ENCODE measurements at places on chromosomes 6 and 20. TPM values are rescaled to one million over a fixed set of nuclear protein-coding genes. Genes with fewer than 3 reads are reported as not detected.

DNA sequence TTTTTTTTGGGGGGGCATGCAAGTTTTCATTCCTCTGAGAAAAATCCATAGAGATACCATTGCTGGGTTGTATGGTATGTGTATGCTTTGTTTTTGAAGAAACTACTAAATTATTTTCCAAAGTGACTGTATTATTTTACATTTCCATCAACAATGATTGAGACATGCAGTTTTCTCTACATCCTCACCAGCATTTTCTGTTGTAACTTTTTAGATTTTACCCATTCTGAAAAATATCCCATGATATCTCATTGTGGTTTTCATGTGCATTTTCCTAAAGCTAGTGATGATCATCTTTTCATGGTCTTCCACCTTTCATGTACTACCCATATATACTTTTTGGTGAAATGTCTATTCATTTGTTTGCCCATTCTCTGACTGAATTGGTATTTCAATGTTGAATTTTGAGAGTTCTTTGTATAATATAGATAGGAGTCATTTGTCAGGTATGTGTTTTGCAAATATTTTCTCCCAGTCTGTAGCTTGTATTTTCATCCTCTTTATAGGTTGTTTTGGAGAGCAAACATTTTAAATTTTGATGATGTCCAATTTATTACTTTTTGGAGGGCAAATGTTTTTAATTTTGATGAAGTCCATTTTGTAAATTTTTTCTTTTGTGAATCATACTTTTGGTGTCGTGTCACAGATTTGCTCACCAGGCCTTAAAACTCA lies 827.5 kb upstream of the CITED2 start:
- no peak for DNase-seq

DNA sequence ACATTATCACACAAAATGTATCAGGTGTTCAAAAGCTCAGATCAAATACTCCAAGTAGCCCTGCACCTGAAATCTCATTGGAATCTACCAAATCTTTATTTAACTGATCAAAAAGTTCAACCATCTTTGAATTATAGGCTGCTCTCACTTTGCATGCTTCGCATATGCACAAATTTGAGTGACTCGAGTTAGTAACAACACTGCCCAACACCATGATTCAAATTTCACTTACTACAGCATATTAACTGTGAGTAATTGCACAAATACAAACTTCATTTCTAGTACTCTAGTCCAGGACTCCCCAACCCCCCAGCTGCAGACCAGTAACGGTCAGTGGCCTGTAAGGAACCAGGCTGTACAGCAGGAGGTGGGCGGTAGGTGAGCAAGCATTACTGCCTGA lies 51.1 kb downstream of the WASF1 start:
- no peak for DNase-seq

DNA sequence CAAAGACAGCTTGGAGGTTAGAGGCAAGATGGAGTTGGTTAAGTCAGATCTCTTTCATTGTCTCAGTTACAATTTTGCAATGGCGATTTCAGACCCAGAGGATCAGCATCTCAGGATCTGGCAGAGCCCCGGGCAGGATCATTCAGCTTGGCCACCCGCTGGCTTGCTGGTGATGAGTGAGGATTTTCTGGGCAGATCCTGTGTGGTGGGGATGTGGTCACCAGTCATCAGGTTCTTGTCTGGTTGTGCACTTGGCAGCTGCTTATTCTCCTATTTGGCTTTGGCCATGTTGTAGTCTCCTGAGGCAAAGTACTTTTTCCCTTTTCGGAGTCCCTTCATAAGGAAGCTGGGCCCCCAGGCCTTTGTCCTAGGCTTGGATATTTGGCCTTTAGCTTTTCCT lies 953.9 kb downstream of the KIF16B start:
- DNase-seq, result no peak

GRCh38 chr6:11208267-11208666 lies 24.2 kb downstream of the NEDD9 start:
- DNase-seq, result no peak

DNA sequence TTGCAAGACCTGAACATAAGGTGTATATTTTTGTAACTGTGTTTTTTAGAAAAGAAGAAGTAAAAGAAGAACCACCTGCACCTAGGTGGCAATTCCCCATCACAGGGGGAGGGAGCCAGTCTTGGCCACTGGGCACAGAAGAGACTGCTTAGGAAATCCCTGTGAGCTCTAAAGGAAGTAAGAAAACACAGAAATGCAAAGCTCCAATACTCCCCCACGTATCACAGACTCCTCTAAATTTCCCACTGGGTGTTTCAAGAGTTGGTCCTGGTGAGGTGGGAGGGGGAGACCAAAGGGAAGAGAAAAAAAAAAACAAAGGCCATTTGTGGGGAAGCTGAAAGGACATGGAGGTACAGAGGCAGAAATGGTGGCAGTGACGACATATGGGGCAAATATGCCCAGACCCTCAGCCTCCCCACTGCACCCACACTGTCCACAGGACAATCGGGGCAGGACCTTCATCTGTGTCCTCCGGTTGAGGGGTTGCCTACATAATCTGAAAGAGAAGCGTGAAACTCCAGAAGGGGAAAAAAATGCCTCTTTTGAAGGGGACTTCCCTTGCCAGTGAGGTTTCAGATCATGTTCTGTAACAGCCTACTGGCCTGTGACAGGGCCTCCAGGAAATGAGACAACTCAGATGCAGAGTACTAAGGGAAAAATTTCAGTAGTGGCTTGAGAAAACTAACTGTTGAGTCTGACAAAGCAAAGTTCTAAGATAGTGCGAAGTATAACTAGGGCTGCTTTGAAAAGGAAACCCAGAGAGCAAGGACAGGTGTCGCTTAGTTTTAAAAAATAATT lies 226.2 kb upstream of the MARCKS start:
- no peak for DNase-seq

- DNase-seq, result no peak
These were observed 598 bp downstream of the OGFR start for GRCh38 chr20:62805155-62805710.

DNA sequence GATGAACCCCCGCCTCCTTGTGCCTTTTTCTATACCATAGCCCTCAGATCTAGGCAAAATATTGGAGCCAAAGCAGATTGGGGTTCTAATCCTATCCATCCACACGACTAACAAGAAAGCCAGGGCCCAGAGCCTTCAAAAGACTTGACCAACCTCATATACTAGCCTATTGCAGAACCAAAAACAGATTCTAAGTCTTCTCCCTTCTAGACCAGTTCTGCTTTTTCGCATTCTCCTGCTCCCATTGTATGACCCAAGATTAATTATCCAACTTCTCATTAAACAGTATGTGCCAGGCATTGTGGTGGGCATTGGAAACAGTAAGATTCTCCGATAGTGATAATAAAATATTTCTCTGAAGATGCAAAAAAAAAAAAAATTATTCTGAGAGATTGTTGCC lies 113.7 kb upstream of the JARID2 start:
- DNase-seq, result no peak

DNA sequence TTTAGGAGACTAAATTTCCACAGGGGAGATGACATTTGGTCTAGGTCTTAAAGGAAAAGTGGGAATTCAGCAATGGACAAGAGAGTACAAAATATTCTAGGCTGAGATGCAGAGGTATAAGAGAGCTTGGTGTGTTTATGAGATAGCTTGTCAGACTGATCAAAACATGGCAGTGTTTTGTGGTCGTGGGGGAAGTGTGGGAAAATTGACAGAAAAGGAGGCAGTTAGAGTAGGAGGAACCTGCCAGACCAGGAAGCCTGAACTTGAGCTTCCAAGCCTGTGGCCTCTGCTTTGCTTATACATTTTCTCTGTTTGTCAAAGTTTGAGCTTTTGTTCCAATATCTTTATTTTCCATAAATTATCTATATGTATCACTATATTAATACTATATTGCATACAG lies 69.5 kb upstream of the MAP3K7 start:
- no peak for DNase-seq

- no peak for DNase-seq
These were observed 20.3 kb downstream of the CYB5R4 start for GRCh38 chr6:83879746-83880145.

DNA sequence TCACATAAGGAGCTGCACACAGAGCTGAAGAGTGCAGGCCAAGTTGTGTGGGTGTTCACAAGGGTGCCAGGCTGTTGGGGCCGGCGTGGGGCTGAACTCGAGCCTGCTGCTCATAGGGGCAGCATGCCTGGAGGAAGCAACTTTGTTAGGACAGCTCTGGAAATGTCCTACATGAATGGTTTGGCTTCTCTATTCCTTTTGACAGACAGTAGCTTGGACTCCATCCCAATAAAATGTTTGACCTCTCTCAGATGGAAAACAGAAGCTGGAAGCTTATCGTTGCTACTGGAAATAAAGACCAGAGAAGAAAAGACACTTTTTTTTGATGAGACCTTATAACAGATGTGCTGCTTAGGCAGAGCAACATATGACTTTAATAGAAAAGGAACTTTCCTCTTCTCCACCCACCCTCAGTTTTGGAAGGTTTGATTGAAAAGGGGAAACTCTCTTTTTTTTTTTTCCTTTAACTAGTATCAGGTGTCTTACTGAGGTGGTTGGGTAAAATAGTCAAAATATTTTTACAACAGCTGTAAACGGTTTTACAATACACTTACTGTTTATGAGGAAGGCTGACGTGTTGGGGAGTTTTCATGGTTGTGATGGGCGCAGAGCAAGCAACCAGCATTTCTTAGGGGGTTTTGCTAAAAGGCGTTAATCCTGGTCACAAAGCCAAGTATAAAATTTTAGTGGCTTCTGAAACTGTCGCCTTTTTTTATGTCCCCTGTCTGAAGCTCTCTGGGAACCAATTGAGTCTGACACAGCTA lies 80.7 kb upstream of the EEF1E1 start:
- no peak for DNase-seq

DNA sequence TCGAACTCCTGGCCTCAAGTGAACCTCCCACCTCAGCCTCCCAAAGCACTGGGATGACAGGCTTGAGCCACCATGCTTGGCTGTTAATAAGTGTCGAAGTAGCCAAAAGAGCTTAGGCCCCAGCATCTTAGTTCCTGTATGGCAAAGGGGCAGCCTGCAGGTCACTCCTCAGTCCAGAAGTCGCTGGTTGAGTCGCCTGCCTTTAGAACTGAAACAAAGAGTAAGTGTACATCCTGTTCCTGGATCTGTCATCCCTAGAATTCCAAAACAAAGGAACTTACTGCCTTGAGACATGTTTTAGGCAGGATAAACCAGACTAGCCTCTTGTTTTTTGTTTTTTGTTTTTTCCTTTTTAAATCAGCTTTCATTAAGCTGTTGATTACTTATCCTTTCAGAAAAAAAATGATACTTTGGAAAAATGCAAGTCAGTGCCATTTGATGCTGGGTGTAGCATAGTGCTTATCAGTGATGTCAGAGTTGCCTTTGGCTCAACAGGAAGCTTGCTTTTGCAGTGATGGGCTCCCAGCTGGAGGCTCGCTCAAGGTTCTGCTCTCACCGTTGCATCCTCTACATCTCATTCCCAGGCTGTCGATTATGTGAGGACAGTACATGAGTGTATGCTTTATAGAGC lies 9.0 kb downstream of the ACTR5 start:
- DNase-seq, result no peak

GRCh38 chr6:133740218-133740617 lies 148.7 kb upstream of the TCF21 start:
- DNase-seq, result no peak

GRCh38 chr6:109483735-109484057 lies 677 bp upstream of the ZBTB24 start:
- no peak for DNase-seq

GRCh38 chr6:131107151-131107550 lies 28.1 kb upstream of the AKAP7 start:
- no peak for DNase-seq

GRCh38 chr6:5511954-5512353 lies 250.6 kb downstream of the FARS2 start:
- no peak for DNase-seq

- no peak for DNase-seq
These were observed 4.6 kb downstream of the HLA-DPB1 start for GRCh38 chr6:33080127-33081089.

DNA sequence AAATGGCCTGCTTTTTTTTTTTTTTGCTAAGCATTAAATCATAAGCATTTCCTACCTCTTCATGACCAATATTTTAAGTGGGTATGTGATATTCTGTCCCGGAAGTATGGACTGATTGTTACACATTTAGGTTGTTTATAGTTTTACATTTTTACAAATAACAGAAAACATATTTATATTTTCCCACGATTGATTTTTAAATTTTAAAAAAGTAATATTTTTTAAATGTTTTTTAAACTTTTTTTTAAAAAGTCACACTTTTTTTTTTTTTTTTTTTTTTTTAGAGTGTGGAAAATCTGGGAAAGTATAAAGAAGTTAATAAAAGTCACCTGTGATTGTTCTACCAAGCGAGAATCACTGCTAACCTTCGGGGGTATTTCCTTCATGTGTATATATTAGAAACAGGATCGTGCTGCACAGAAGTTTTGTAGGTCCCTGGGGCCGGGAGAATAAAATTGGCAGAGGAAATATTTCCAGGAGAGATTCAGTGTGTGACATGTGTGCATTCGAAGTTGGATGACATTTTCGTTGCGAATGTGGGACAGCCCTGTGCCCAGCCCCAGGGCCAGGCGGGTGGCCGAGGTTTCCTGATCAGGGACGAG lies 173.1 kb downstream of the CDC5L start:
- DNase-seq, result no peak

GRCh38 chr6:46484081-46484820 lies 7.0 kb downstream of the RCAN2 start:
- no peak for DNase-seq

DNA sequence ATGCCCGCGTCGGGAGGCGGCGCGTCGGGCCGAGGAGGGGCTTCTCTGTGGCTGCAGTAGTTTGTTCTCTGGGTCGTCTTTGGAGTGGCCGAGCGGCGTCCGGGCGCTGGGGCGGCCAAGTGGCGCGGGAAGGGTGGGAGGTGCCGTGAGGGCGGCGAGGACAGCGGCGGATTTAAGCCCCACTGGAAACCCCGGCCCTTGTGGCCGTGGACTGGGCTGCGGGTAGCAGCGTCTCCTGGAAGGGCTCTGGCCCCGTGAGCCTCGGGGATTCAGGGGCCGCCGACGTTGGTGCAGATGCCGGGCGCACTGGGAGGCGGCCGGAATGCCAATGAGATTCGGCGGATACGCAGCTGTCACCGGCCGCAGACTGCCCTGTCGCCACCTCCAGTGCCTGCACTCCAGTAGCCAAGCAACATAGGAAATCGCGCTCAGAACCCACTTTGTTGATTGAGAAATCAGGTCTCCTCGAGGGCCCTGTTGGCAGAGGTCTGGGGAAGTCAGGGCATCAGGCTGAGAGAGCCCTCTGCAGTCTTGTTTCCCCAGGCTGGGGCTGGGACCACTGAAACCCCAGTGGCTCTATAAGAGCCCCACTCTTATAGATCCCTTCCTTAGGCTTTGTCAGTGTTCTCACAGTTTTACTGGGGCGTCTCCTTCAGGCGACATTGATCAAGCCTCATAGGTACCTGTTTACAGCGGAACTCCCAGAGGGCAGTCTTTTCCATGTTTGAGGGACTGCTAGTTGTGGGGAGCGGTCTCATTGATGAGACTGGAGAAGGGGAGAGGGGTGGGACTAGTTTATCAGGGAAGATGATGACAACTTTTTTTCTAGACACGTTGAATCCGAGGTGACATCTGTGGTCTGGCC lies 642 bp downstream of the GZF1 start:
- DNase-seq, result no peak

- DNase-seq, result no peak
These were observed 13.9 kb upstream of the SULF2 start for GRCh38 chr20:47799116-47799715.

The LST1 gene
- 0.34 TPM for total RNA-seq

The GJA10 gene
- not detected for total RNA-seq

The COL10A1 gene
- total RNA-seq, result not detected

The PM20D2 gene
- total RNA-seq, result 17.3 TPM

The DCBLD1 gene
- 26.5 TPM for total RNA-seq

The SLC4A11 gene
- 11.3 TPM for total RNA-seq

The TFAP2C gene
- total RNA-seq, result 16.3 TPM

The PACSIN1 gene
- total RNA-seq, result not detected

The IGF2R gene
- total RNA-seq, result 65.6 TPM

The INSM1 gene
- total RNA-seq, result not detected

Data from foreskin keratinocyte (primary cell).